ENCODE measurements at places on chromosomes 3 and 15. TPM values are rescaled to one million over a fixed set of nuclear protein-coding genes. Genes with fewer than 3 reads are reported as not detected.

WDR49 gene
- not detected for total RNA-seq

MAPKBP1 gene
- total RNA-seq = 15.3 TPM

GPR160 gene
- 1.1 TPM for total RNA-seq

PIGZ gene
- 9.7 TPM for total RNA-seq

HMCES gene
- total RNA-seq = 48.3 TPM

WWTR1 gene
- 35.9 TPM for total RNA-seq

GOLGA6D gene
- not detected for total RNA-seq

FANCD2 gene
- 32.1 TPM for total RNA-seq

GOLIM4 gene
- 24.0 TPM for total RNA-seq

CKMT1B gene
- 86.0 TPM for total RNA-seq

GLDN gene
- not detected for total RNA-seq

CFAP100 gene
- total RNA-seq = not detected

UBXN7 gene
- 8.6 TPM for total RNA-seq

ZNF860 gene
- total RNA-seq = 2.5 TPM

CPNE9 gene
- total RNA-seq = not detected

GOLGA6L7 gene
- not detected for total RNA-seq

U2SURP gene
- 48.9 TPM for total RNA-seq

GP9 gene
- total RNA-seq = not detected

SETD2 gene
- 20.4 TPM for total RNA-seq

XYLB gene
- 2.6 TPM for total RNA-seq

AMIGO3 gene
- total RNA-seq = 0.19 TPM

TGM4 gene
- total RNA-seq = 0.33 TPM

CAMP gene
- total RNA-seq = not detected

COL8A1 gene
- 6.8 TPM for total RNA-seq

BOC gene
- total RNA-seq = 2.2 TPM

NOX5 gene
- not detected for total RNA-seq

SUCNR1 gene
- not detected for total RNA-seq

IGSF10 gene
- 0.07 TPM for total RNA-seq

FBXL22 gene
- 5.7 TPM for total RNA-seq

LRRC49 gene
- 8.8 TPM for total RNA-seq

SLC27A2 gene
- 7.3 TPM for total RNA-seq

TBC1D23 gene
- 19.3 TPM for total RNA-seq

AHSG gene
- 0.28 TPM for total RNA-seq

LRRC31 gene
- not detected for total RNA-seq

DISP2 gene
- total RNA-seq = under 0.01 TPM

ACP3 gene
- 4.4 TPM for total RNA-seq

ZIC4 gene
- not detected for total RNA-seq

PLA2G4D gene
- not detected for total RNA-seq

CLCN2 gene
- 6.4 TPM for total RNA-seq

COL6A6 gene
- not detected for total RNA-seq

TLR9 gene
- total RNA-seq = 0.07 TPM

SPINK8 gene
- total RNA-seq = not detected

SLC28A2 gene
- not detected for total RNA-seq

Measured in airway epithelial cell (primary cell).